Activated naive CD4-positive, alpha-beta T cell (primary cell): ENCODE measurements at places on chromosomes 1 and 21.
A peak's percentile ranks its signal among the peaks of the same experiment; 100 is the strongest.

GRCh38 chr1:108644984-108645383 is 15.9 kb downstream of the HENMT1 start:
- DNase-seq, result peak; percentile 32

DNA sequence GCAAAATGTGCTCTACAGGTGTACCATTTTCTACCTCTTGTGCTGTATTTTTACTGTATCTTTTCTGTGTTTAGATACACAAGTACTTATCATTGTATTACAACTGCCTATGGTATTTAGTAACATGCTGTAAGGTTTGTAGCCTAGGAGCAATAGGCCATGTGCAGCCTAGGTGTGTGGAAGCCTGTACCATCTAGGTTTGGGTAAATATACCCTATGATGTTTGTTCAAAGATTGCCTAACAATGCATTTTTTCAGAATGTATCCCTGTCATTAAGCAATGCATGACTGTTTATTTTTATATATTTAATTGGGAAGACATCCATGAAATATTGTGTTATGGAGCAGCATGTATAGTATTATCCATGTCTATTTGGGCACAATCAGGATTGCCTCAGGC is 11.0 kb downstream of the ETV3L start:
- no peak for DNase-seq

GRCh38 chr1:187665483-187665882 is 836.7 kb downstream of the PLA2G4A start:
- DNase-seq, result no peak

- DNase-seq, result no peak
Measured at GRCh38 chr1:228304766-228305395, 97.0 kb downstream of the OBSCN start.
